ENCODE measurements at places on chromosomes 11 and 22.

DNA sequence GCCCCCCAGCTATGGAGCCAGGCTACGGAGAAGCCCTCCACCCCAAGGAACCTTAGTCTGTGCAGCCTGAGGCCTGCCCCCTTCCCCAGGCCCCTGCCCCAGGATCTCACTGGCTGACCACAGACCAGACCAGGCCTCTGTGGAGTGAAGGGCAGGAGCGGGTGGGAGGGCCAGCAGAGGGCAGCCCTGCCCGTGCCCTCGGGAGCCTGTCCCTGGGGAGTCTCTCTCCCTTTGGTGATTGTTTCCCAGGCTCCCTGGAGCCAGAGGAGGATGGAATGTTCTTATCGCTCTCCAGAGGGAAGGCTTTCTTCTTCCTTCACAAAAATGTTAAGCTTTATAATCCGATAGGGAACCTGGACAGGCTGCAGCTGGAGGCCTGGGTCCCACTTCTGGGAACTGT, 455.3 kb downstream of the SOX6 start:
- peaks cover 2% of the 10 kb centered on the region for H3K27me3 ChIP-seq
- H3K27ac ChIP-seq, result no peak overlapping the region
- no peak overlapping the region for H3K4me3 ChIP-seq
- H3K36me3 ChIP-seq, result no peaks in the 10 kb centered on the region
- H3K4me1 ChIP-seq, result no peaks in the 10 kb centered on the region

DNA sequence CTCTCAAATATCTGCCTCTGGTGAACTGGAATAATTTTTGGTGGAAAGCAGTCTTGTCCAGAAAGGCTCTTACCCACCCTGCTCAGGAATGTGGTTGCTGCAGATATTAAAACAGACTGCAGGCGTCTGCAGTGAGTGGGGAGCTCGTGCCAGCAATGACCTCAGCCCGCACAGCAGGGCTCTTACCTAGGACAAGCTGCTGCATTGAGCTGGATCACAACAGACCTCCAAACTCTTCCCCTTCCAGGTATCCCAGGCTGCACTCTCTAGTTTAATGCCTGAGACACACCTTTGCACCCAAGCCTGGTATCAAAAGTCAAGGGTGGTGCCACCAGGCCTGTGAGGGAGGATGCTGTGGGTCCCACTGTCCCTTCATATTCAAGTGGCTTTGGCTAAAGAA, 69.7 kb upstream of the CDON start:
- H3K4me3 ChIP-seq, result no peak overlapping the region
- no peak overlapping the region for H3K27ac ChIP-seq
- no peaks in the 10 kb centered on the region for H3K4me1 ChIP-seq
- DNase-seq, result no peak

GRCh38 chr11:9787981-9788521, 124.2 kb downstream of the SWAP70 start:
- no peaks in the 10 kb centered on the region for H3K27me3 ChIP-seq
- peaks cover 8% of the 10 kb centered on the region for H3K36me3 ChIP-seq
- no peak overlapping the region for H3K4me3 ChIP-seq
- no peak overlapping the region for H3K27ac ChIP-seq
- no peak for DNase-seq

DNA sequence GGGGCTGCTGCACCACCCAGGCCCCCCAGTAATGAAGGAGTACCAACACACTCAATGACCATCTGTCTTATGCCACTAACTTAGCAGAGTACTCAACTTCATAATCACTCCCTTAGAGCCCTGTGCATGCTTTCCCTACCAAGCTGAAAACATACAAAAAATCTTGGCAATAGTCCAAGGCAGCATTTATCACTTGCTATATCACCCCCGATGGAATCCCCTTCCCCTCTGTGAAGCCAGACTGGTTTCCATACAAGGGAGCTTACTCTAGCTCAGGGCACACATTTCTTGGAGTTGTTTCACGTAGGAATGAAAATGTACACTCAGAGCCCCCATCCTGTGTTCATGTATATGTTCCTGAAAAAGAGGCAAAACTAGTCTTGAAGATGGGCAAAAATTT, 301.3 kb upstream of the TENM4 start:
- DNase-seq, result no peak
- no peaks in the 10 kb centered on the region for H3K27me3 ChIP-seq
- no peak overlapping the region for H3K27ac ChIP-seq
- no peaks in the 10 kb centered on the region for H3K36me3 ChIP-seq

DNA sequence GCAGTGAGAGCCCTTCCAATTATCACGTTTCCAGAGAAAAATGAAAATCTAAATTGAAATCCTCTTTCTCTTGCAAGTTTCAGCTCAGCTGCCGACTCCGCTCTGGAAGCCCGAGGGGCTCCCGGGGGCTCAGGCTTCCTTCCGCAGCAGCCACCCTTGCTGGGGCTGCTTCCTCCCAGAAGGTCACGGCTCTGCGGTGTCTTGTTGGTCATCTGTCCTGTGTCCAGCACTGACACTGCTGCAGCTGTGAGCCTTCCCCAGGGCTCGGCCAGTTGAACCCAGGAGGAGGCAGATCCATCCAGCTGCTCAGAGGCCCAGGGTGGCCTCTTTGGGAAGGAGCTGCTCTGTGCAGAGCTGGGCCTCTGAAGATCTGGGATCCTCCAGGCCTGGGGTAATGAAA, 1337.2 kb downstream of the TBC1D22A start:
- peaks cover 8% of the 10 kb centered on the region for H3K36me3 ChIP-seq
- H3K4me1 ChIP-seq, result peaks cover 28% of the 10 kb centered on the region
- no peak overlapping the region for H3K4me3 ChIP-seq
- DNase-seq, result no peak
- H3K27ac ChIP-seq, result peak overlapping the region; percentile 95

- no peaks in the 10 kb centered on the region for H3K36me3 ChIP-seq
- no peaks in the 10 kb centered on the region for H3K27me3 ChIP-seq
- no peak overlapping the region for H3K27ac ChIP-seq
- no peak overlapping the region for H3K4me3 ChIP-seq
These were observed 17.3 kb downstream of the LARGE1 start for GRCh38 chr22:33903012-33903411.

DNA sequence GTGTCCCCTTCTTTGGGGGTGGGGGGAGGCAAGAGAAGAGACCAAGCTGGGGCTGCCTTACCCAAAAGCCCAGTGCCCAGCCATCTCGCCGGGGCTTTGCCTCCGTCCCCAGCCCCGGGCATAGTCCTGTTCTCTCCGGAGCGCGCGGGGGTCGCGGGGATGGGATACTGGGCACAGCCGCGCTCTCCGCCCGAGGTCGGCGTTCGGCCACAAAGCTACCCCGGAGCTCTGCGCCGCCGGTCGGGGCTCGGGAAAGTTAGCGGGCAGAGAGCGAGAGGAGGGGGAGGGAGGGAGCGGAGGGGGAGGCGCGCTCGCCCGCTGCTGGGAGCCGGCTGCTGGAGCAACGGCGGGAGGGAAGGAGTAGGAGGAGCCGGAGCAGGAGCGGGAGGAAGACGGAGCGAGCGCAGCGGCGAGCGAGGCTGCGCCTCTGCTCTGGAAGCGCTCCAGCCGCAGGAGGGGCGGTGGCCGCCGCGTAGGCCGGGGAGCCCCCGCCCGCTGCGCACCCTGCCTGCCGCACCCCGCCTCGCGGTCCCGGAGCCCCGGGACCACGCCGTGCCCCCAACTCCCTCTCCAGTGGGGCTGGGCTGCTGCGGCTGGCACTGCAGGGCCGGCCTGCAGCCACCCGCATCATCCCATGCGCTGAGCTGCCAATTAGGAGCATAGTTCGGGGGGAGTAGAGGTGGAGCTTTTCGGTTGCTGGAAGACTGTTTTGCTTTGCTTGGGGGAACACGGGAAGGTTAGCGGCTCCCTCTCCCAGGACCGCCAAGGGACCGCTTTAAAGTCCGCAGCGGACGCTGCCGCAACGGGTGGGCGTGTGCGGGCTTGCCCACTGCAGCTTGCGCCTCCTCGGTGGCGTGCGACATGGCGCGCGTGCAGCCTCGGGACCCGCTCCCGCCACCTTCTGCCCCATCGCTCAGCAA, at the start of gene SCN4B:
SCN4B (minus strand) TSS at position 272 of the 920 bp plus-strand sequence; CDS start at position 122, 150 bp downstream.
- H3K36me3 ChIP-seq, result no peaks in the 10 kb centered on the region
- H3K4me3 ChIP-seq, result peak within 1 kb of the TSS; percentile 72
- H3K27ac ChIP-seq, result no peak within 1 kb of the TSS
- peak; percentile 60 for DNase-seq

- H3K27ac ChIP-seq, result no peak overlapping the region
- peaks cover 8% of the 10 kb centered on the region for H3K4me1 ChIP-seq
- DNase-seq, result no peak
- H3K27me3 ChIP-seq, result no peaks in the 10 kb centered on the region
- H3K36me3 ChIP-seq, result peaks cover 7% of the 10 kb centered on the region
These were observed 61.4 kb upstream of the CTSC start for GRCh38 chr11:88398791-88399570.

GRCh38 chr11:36033082-36033751, 89.4 kb downstream of the LDLRAD3 start:
- DNase-seq, result no peak
- H3K4me1 ChIP-seq, result no peaks in the 10 kb centered on the region
- no peaks in the 10 kb centered on the region for H3K27me3 ChIP-seq
- no peaks in the 10 kb centered on the region for H3K36me3 ChIP-seq

- H3K4me1 ChIP-seq, result no peaks in the 10 kb centered on the region
- H3K36me3 ChIP-seq, result no peaks in the 10 kb centered on the region
- H3K27me3 ChIP-seq, result no peaks in the 10 kb centered on the region
- H3K27ac ChIP-seq, result no peak overlapping the region
These were observed 308.0 kb downstream of the SWAP70 start for GRCh38 chr11:9971894-9972293.

DNA sequence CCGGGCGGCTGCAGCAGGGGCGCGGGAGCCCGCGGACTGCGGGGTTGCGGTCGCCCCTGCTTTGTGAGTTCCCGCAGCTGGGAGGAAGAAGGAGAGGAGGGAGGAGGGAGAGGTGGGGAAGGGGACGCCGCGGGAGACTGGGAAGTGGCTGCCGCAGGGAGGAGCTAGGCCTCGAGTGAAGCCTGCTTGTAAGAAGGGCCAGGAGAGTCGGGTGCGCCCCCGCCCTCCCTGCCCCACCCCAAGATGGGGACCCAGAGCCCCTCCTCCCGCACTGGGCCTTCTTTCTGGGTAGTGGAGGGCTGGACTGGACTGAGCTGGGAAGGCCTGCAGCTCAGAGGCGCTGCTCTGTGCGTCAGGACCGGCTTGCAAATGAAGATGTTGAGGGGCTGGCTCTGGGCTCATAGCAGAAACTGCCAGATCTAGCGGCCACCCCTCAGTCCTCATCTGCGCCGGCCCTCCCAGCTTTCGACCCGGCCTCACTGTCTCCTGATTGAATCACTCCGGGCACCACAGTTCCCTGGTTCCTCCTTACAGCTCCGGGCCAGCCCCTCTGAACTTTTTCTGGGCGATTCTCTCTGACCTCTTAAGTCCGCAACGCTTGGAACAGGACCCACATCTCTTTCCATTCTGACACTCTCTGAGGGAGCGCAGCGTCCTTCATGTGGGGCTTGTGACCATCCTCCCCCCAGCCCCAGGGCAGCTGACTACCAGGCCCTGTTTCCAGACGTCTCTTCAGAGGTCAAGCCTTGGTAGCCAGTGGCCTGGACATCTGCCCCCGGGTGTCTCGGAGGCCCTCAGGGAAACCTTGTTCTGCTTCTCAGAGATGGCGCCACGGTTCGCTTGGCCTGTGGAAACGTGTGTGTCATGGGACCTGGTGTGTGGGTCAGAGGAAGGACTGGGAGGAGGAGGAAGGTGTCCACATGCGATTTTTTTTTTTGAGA, 21.9 kb downstream of the SERPINH1 start:
- no peaks in the 10 kb centered on the region for H3K36me3 ChIP-seq
- peak overlapping the region; percentile 83 for H3K27ac ChIP-seq
- peaks cover 2% of the 10 kb centered on the region for H3K27me3 ChIP-seq
- peak overlapping the region; percentile 81 for H3K4me3 ChIP-seq
- no peak for DNase-seq

DNA sequence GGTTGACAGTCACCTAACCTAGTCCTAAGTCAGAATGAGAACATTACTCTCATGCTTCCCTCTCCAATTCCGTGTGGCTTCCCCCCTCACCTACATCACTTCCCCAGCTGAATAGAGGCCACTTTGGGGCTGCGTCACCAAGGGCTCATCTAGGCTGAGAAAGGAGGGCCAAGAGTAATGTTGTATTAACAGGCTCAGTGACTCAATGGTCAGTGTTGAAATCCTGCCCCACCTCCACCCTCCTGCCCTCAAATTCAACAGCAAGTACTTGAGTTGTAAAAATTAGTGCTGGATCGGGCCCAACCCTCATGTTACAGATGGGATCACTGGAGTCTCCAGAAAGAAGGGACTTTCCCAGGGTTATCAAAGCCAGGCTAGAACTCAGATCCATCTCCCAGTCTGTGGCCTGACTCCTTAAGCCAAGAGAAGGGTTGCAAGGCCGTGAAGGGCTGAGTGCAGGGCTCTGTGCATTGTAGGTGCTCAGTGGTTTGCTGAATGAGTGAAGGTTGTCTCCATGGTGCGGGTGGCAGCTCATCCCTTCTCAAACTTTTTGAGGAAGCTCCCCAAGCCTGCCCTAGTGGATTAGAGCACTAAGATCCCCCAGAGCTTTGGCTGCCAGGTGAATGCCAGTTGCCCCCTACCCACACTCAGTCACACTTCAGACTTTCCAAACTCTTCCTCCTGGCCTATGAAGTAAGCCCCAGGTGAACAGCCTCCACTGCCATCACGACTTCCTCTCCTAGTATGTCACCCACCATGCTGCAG, 3.2 kb downstream of the DGAT2 start:
- H3K27me3 ChIP-seq, result peaks cover 22% of the 10 kb centered on the region
- H3K36me3 ChIP-seq, result no peaks in the 10 kb centered on the region
- H3K27ac ChIP-seq, result peak overlapping the region; percentile 17
- peaks cover 24% of the 10 kb centered on the region for H3K4me1 ChIP-seq
- DNase-seq, result no peak
- no peak overlapping the region for H3K4me3 ChIP-seq

GRCh38 chr11:27201454-27202302, 161.1 kb downstream of the BBOX1 start:
- no peak overlapping the region for H3K4me3 ChIP-seq
- no peak overlapping the region for H3K27ac ChIP-seq
- H3K4me1 ChIP-seq, result peaks cover 5% of the 10 kb centered on the region
- no peaks in the 10 kb centered on the region for H3K27me3 ChIP-seq
- DNase-seq, result no peak

GRCh38 chr11:129930743-129931142, 35.4 kb upstream of the NFRKB start:
- H3K27ac ChIP-seq, result no peak overlapping the region
- peaks cover 2% of the 10 kb centered on the region for H3K36me3 ChIP-seq
- H3K4me1 ChIP-seq, result no peaks in the 10 kb centered on the region
- H3K27me3 ChIP-seq, result no peaks in the 10 kb centered on the region

- H3K4me3 ChIP-seq, result no peak overlapping the region
- H3K27ac ChIP-seq, result no peak overlapping the region
- H3K36me3 ChIP-seq, result no peaks in the 10 kb centered on the region
- DNase-seq, result no peak
- H3K4me1 ChIP-seq, result no peaks in the 10 kb centered on the region
These were observed 331.8 kb upstream of the SYN3 start for GRCh38 chr22:33389936-33390335.

GRCh38 chr11:126732981-126733380, 267.6 kb downstream of the KIRREL3 start:
- H3K4me3 ChIP-seq, result no peak overlapping the region
- no peak for DNase-seq
- H3K36me3 ChIP-seq, result no peaks in the 10 kb centered on the region
- no peak overlapping the region for H3K27ac ChIP-seq

All from activated naive CD8-positive, alpha-beta T cell treated with anti-CD3 and anti-CD28 coated beads, Interleukin-2, amount 10 ng/mL, durations not matched to agents 7 days and 5 days (primary cell).